Caco-2 (cell line): ENCODE measurements at places on chromosomes 6 and 20.

DNA sequence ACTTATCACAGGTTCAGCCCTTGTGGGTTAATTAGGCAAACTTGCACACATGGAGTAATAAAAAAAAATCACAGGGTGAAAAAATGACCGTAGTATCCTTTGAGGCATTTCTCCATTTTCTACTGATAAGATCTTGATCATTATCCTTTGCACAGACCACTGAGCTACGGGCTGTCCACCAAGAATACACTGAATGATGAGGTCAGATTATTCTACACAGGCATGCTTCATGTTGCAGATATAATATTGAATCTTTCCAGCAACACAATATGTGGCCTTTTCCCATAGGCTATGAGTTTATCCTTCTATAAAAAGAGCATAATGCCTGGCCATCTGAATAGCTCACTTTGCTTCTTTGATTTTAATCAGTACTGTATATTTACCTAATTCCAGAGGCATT is 168.9 kb downstream of the FRK start:
- no peak for DNase-seq

DNA sequence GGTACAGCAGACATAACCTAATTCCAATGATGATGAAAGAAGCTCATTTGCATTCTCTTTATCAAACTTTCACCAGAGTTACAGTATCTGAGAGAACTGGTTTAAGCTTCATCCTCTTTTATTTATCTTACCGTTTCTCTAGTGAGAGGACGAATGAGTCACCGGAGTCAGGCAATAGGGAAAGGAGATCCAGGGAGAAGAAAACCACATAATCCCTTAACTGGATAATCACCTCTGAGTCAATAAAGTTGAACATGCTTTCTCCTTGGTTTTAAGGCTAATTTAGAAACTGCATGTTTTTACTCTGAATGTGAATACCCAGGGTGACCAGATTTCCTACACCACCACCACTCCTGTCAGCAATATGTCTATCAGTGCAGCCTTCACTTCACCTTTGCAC is 313.7 kb upstream of the TBX18 start:
- no peak for DNase-seq

- no peak for DNase-seq
Measured at GRCh38 chr6:26613201-26613600, 16.4 kb downstream of the ABT1 start.

DNA sequence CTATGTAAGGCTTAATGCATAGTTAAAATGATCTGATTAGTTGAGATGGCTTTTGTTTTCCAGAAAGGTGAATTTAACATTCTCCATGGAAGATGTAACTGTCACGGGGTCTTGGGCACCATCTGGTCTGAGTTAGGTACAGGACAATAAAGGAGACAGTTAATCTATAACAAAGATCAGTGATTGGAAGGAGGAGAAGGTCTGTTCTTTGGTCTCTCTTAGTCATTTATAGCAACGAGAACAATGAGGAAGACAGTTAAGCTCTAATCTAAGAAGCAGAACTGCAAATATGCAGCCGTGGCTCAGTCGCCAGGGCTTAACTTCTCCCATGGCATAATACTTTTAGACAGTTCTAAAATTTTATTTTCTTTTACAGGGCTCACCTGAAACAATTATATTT is 405.5 kb upstream of the SULF2 start:
- no peak for DNase-seq

DNA sequence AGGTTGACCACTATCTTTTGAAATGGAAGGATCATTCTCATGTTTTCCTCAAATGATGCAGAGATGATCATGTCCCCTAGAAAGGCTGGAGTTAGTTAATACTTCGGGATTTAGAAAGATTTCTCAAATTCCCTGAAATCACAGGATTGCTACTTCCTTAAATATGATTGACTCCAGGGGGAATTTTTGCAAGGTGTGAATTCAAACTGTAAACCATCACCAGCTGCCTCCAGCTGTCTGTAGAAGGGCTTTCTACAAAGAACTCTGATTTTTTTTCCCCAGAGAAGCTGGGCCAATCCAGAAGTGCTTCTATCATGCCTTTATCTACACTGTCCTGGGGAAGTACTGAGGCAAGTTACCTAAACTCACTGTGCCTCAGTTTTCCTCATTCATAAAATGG is 114.5 kb downstream of the EDN1 start:
- no peak for DNase-seq

DNA sequence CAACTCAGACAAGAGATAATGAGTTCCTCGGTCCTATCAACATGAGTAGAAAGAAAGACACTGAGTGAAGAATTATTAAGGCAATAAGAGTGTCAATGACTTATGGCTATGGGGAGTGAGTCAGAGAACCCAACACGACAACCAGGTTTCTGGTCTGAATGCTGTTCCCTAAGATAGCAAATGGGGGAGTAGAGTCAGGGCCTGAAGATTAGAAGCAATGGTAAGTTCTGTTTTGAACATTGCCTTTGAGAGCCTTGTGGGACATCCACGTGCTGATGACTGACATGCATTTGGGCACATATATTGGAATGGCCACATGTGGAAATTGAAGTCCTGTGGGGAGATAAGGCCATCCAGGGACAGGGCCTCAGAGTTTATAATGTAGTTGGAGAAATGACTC is 254.4 kb upstream of the TCF21 start:
- DNase-seq: no peak

DNA sequence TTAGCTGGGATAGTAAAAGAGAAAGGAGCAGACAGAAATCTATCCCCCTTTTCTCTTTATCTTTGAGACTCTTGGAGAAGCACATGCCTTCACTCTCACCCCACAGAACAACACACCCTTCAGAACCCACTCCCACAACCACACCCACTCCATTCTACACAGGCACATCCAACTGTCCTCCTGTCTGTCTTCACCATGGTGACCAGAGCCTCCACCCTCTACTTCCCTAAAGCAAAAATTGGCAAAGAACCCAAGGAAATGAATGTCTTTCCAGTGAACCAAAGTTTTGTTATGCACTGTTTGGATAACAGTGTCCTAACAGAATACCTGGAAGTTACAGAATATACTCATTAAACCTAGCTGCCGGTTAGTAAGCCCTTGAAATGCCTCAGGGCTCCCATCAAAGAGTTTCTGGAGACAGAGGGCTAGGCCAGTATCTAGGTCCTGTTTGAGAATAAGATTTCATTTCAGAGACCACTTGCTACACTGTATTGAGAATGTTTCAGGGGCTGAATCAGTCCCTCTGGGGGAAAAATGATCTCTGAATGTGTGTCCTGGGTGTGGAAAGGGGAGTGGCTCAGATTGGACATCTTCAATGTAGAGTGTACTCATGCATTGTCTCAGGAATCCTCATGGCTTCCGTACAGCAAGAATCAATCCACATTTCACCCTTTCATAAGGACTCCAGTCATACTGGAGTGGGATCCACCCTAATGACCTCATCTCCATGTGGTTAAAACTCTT is 101.1 kb downstream of the LY86 start:
- DNase-seq: no peak

GRCh38 chr6:166556336-166556735 is 30.1 kb downstream of the RAMACL start:
- DNase-seq: no peak

DNA sequence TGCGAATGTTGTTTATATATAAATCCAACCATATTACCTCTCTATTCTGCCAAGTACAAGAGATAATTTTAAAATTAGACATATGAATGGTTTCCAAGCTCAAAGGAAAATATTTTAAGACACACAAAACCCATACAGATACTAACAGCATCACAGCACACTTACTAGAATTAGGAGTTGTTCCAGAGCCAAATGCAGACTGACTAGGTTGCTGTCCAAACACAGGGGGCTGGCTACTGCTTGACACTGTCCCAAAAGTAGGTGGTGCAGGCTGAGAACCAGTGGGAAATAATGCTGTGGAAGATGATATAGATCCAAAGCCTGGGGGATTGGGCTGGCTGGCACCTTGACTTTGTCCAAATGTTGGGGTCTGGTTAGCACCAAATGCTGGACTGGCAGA is 24.3 kb downstream of the FAM8A1 start:
- no peak for DNase-seq

DNA sequence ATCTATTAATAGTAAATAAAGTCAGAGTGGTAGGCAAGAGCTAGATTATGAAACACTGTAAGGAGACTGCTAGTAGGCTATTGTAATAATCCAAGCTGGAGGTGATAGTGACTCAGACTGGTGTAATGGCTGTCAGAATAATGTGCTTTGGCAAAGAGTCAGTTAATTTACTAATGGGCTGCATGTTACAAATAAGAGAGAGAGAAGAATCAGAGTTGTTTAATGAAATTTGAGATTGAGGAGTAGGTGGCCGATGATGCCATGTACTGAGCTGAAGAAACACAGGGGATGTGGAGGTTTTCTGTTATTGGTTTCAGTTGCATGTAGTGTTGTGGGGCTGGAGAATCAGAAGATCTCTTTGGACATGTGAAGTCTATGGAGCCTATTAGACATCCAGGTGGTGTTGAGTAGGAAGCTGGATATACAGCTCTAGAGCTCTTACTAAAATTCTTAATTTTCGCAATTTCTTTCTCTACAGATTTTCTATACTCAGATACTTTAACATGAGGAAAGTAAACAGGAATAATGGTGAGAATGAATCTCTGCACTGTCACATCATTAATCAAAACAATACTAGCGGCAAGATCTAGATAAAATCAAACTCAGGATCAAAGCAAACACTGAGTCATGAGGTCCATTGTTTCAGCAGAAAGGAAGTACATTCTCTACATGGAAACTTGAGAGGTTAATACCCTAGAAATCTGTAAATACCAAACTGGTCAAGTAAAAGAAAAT is 167.7 kb downstream of the SIM1 start:
- DNase-seq: no peak

GRCh38 chr6:85469276-85470022 is 19.6 kb downstream of the NT5E start:
- no peak for DNase-seq

DNA sequence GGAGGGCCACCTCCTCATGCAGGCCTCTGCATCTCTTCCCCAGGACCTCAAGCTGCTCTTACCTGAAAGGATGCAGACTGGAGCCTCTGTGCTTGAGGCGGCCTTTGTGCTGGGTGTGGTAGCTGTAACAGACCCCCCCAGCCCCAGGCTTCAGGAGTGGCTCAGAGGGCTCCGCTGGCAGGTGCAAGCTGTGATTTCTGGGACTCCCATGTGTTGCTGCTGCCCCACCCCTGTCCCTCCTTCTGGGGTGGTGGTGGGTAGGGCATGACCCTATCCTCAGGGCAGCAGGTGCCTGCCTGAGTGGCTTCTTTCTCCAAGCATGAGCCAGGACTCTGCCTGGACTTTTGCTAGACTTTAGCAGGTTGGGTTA is 121.2 kb downstream of the SULF2 start:
- no peak for DNase-seq

DNA sequence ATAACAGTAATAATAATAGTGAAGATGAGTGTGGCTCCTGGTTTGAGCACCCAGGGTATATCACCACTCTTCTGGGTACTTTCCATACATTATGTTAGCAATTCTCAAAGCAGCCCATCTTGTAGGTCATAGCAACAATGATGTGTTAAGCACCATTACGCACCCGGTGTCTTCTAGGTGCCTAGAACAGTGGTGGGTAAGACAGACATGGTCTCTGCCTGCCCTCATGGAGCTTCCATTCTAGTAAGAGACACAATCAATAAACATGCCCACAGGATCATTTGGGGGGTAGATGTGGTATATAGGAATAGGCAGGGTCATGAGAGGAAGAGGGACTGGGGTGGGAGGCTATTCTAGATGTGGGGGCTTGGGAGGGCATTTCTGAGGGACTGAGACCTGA is 21.0 kb upstream of the OCSTAMP start:
- no peak for DNase-seq

DNA sequence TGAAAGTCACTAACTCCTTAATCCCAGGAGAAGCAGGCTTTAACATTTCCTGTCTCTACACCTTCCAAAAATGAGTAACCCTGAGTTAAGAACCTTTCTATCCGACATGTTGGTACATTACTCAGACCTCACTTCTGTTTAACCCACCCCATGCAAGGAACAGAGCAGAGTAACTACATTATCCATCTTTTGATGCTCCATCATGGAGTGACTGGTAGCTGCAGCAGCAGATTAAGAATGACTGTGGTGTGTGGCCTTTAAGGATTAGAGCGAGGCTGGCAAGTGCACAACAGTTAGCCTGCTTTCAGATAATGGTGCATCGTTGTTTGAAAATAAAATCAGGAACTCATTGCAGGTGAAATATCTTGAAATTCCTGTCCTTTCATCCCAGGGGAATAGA is 2.0 kb downstream of the TRAF3IP2 start:
- no peak for DNase-seq

- peak; percentile 80 for DNase-seq
Measured at GRCh38 chr20:47205577-47206123, 150.8 kb downstream of the ZMYND8 start.

GRCh38 chr6:115882771-115883170 is 177.9 kb downstream of the FRK start:
- DNase-seq: no peak

- peak; percentile 93 for DNase-seq
Measured at GRCh38 chr20:63682384-63683139, 13.9 kb upstream of the TNFRSF6B start.

DNA sequence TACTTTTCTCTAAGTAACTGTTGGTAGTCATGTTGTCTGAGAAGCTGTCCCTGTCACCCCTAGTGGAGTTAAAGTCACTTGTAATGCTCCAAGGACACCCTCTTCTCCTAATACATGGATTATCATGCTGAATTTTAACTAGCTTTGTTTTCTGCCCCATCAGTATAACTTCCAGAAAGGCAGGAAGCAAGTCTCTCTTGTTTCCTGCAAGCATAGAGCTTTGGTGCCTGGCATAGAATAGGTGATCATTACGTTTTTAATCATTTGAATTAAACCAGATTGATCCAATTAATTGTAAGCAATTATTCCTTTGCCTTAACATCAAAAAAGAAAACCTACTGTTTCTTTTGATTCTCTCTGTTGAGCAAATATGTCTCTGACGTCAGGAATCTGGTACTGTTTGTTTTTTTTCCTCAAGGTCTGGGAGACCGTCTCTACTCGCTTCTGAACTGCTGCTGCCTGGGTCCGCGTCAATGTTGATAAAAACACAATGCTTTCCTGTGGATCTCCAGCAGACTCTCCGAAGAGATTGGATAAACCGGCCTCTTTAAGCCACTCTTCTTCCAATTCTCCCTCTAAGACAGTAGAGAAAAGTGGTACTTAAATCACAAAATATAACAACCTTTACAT is 71.8 kb downstream of the ARHGAP18 start:
- no peak for DNase-seq

DNA sequence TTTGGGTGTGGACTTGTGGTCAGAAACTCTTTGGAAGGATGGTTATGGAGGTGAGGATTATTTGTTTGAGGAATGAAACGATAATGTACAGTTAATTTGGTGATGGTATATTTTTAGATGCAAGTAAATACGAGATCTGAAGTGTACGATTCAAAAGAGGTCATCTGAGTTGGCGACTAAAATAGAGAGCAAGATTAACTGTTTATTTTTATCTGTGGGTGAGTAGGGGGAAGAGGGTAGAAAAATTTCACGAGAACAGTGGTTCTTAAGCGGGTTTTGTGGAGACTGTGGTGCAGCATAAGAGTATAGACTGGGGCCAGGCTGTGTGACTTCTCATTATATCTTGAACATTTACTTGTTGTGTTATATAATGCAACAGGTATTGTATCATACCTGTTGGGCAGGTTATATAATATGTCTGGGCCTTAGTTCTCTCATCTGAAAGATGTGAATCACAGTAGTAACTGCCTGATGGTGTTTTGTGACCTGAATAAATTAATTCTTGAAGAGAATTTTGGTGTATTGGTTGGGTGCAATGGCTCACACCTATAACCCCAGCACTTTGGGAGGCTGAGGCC is 171.2 kb downstream of the JARID2 start:
- no peak for DNase-seq
